ENCODE measurements at places on chromosomes 11 and 22. TPM values are rescaled to one million over a fixed set of nuclear protein-coding genes. Genes with fewer than 3 reads are reported as not detected.

Gene NCF4
- 26.1 TPM for total RNA-seq

Gene CRYBA4
- total RNA-seq: not detected

Gene RASSF10
- not detected for total RNA-seq

Gene BDNF
- 0.42 TPM for total RNA-seq

Gene TBX10
- total RNA-seq: not detected

Gene KCTD17
- 40.1 TPM for total RNA-seq

Gene C22orf31
- 0.43 TPM for total RNA-seq

Gene NOX4
- total RNA-seq: 0.41 TPM

GRCh38 chr22:31773416-31773815 is 19.6 kb downstream of the DEPDC5 start:
- no peak for DNase-seq

GRCh38 chr11:27310182-27310581 is 52.8 kb downstream of the CCDC34 start:
- no peak for DNase-seq

DNA sequence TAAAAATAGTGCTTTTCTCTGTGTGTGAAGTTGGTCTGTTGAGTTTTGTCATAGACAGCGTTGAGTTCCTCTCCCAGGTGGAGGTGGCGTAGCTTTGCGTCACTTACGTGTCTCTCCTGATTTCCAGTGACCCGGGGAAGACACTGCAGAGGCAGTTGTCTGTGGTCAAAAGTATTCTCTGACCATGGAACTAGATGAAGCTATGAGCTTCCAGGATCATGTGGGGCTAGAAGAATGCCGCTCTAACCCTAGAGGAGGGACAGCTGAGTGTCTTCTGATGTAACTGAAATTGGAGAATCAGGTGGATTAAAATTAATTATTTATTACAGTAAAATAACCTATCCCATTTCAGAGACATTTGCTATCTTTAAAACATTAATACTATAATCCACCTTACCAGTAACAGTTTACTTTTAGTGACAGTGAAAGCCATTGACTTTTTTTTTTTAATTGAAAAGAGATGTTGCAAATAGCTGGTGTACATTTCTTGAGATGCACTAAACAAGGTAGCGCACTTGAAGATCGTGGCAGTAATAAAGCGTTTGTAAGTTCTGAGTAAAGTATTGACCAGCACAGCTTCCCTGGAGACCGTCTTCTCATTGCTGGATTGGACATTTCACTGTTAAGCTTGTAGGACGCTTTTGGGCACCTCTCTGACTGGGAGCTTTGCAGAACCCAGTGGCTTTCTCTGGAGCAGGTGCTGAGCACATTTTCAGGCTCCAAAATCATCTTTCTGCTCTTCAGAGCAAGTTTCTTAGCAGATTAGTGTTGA is 9.7 kb downstream of the CAT start:
- no peak for DNase-seq

DNA sequence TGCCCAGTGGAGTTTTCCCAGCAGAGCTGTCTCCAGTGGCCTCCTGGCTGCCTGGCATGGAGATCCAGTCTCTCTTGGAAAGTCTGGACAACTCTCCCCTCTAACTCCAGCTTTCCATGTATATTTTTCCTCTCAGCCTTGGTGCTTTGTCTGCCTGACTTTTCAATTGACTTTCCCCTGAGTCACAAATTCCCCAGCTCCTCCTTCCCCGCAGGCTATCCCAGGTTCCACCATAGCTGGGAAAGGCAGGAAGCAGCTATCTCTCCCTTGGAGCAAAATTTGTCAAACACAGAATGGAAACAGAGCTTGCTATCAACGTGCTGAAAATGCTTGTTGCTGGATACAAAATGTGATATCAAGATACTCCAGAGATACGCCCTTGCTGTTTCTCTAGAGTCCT is 384.8 kb downstream of the TMEM135 start:
- DNase-seq: no peak

DNA sequence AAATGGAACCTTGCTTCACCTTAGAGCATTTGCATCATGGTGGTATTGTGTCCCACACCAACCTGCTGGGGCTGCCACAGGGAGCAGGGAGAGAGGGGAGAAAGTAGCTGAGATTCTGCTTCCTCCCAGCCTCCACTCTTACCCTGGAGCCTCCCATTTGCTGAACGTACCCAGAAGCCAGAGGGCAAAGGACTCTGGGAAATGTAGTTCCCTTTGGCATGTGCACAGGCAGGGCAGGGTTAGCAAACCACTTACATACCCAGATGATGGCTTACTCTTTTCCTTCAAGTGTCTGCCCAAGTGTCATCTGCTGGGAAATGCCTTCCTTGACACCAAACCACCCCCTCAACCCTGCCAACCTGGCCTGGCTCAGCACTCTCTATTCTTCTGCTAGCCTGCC is 16.9 kb downstream of the SMIM38 start:
- DNase-seq: no peak

DNA sequence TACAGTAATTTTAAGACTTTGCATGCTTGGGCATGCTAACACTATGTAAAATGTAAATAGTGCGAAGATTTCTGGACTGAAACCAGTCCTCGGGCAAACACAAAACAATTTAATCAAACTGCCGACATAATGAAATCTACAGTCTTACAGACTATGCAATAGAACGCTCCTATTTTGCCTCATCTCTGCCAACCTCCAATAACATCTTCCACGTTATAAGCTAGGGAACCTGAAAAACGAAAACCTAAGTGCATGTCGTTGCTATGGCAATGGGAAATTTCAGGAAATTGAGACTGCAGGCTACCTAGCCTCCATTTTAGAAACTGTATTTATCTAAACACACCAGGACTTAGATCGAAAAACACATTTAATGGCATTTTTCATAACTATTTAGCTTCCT is 1.1 kb downstream of the CSTF3 start:
- DNase-seq: no peak

- DNase-seq: no peak
Measured at GRCh38 chr11:57263351-57263750, 26.3 kb upstream of the APLNR start.

DNA sequence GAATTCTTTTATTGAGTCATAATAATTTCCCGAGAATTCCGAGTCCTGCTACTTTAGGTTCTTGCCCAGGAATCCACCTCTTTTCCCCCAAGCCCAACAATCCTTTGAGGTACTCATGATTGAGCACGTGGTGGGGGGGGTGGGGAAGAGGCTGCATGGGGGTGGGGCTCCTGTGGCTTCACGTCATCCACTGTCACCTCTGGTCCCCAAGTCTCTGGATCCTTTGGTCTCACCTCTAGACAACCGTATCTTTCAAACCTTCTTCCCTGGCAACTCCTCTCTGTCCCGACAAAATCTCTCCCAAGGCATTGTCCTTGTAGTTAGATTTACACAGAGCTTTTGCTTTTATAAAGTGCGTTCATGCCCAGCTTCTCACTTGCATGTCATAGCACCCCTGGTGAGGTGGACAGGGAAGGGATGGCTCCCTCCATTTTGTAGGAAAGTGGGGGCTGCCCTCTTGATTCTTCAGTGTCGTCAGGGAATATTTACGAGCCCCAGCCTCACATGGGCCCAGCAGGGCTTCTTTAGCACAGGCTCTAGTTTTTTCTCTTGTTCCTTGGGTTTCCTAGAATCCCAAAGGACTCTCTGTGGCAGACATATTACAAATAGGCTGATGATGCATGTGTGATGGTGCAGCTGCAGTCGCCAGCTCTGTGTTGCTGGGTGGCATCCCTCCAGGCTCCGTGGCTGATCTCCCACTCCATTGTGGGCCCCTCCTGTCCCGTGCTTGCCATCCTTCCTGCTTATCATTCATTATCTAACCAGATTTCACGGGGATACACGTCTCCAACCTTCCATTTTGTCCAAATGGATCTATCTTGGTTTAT is 8.4 kb downstream of the UCP3 start:
- no peak for DNase-seq

- no peak for DNase-seq
Measured at GRCh38 chr11:109864834-109865547, 228.2 kb upstream of the ZC3H12C start.

GRCh38 chr11:109604481-109605400 is 182.8 kb downstream of the C11orf87 start:
- DNase-seq: no peak

DNA sequence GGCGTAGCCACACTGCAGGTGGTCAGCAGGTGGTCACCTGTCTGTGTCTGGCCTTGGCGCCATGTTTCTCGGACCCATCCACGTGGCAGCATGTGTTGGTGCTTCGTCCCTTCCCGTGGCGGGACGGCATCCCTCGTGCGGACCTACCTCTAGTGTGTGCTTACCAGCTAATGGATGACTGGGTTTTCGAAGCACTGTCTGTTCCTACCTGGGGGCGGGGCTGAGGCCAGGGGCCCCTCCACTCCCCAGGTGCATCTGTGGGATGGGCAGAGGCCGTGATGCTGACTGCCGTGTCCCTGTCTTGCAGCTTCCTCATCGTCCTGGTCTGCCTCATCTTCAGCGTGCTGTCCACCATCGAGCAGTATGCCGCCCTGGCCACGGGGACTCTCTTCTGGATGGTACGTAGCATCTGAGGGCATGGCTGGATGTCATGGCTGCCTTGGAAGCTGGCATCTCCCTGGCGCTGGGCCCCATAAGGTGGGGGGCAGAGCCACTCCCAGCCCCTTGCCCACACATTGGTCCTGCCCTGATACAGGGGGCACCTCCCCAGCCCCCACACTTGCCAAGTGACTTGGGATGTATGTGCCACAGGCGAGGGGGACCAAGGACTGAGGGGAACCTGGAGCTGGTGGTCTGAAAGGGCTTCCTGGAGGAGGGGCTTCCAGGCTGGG is 82.9 kb downstream of the KCNQ1 start:
- peak; percentile 35 for DNase-seq

- peak; percentile 55 for DNase-seq
Measured at GRCh38 chr11:95790933-95791708, 823 bp downstream of the CEP57 start.

DNA sequence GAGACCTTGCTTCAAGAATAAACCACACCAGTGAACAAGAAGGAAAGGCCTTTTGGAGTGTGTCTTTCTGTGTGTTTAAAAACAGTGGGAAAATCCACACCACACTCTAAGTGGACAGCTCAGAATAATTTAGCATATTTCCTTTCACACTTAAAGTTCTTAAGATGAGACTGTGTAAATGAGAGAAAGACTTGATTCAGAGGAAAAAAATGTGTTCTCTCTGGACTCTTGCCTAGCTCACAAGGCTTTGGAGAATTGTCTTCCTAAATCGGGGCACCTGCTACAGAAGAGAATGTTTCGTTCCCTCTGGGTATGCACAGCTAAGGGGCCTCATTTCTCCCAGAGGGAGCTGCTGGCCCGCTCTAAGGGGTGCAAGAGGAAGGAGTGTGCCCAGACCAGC is 28.4 kb upstream of the CRTAM start:
- DNase-seq: no peak

- no peak for DNase-seq
Measured at GRCh38 chr11:67268081-67268961, 2.0 kb downstream of the GRK2 start.

- peak; percentile 93 for DNase-seq
Measured at GRCh38 chr22:43923631-43924464, at the start of gene PNPLA3. TSS of gene PNPLA3 (plus strand) at chr22:43923805. CDS start at chr22:43923912, 107 bp downstream.

DNA sequence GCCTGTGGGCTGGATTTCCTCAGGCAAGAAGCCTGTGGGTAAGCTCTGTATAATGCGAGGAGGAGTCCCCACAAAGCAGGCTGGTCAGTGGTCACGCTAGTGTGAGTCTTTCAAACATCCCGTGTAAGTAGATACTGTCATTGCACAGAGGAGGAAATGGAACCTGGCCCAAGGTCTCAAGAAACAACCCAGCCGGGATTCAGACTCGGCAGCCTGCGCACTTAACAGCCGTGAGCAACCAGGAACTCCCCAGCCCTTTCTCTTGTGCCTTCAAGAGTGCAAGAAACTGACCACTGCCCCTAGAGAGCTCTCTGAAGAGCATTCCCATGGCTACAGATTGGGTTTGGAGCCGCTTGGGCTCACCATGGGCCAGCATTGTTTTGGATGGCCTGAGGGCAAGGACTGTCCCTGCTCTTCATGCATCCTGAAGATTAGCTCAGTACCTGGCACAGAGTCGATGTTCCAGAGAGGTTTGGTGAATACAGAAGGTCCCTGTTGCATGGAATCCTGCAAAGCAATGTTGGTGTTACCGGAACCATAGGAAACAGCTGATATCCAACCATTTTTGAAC is 6.0 kb downstream of the MPST start:
- peak; percentile 80 for DNase-seq

DNA sequence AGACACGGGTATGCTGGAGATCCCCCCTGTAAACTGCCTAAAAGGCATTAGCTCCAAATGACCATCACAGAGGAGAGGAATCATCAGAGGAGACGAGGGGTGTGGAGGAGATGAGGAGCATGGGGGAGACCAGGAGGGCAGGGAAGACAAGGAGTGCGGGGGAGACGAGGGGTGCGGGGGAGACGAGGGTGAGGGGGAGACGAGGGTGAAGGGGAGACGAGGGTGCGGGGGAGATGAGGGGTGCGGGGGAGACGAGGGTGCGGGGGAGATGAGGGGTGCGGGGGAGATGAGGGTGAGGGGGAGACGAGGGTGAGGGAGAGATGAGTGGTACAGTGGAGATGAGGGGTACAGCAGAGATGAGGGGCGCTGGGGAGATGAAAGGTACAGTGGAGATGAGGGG is 17.5 kb upstream of the GAL start:
- DNase-seq: peak; percentile 39

GRCh38 chr11:1934335-1935155 is 12.6 kb upstream of the MRPL23 start:
- DNase-seq: no peak

- DNase-seq: peak; percentile 67
Measured at GRCh38 chr22:32531228-32531627, 56.6 kb downstream of the FBXO7 start.

DNA sequence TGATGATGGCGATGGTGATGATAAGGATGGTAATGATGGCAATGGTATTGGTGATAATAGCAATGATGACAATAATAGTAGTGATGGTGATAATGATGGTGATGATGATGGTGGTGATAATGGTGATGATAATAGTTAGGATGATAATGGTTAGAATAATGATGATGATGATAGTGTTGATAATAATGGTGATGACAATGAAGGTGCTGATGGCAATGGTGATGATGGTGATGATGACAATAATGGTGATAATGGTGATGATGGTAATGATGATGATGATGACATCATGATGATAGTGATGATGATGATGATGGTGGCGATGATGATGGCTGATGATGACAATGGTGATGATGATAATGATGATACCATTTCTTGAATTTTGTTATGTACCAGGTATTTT is 309.9 kb downstream of the MIAT start:
- no peak for DNase-seq
